Psoas muscle (tissue), 8 donors: ENCODE measurements at places on chromosomes 6 and 20. TPM values are rescaled to one million over a fixed set of nuclear protein-coding genes. Genes with fewer than 3 reads are reported as not detected.

The PRDM13 gene
- polyA plus RNA-seq = not detected

The THBS2 gene
- 0.62 TPM for polyA plus RNA-seq

The CD24 gene
- 0.56 TPM for polyA plus RNA-seq

The LY86 gene
- polyA plus RNA-seq = 0.18 TPM

The LY6G6D gene
- not detected for polyA plus RNA-seq

The SRMS gene
- not detected for polyA plus RNA-seq

The MYB gene
- polyA plus RNA-seq = 0.04 TPM

The GTSF1L gene
- polyA plus RNA-seq = not detected

The EMILIN3 gene
- polyA plus RNA-seq = 1.5 TPM

The NOX3 gene
- polyA plus RNA-seq = not detected

The MATN4 gene
- polyA plus RNA-seq = not detected

The PSORS1C2 gene
- polyA plus RNA-seq = not detected

The LTA gene
- 0.05 TPM for polyA plus RNA-seq

The TLDC2 gene
- 0.04 TPM for polyA plus RNA-seq

The DDX43 gene
- polyA plus RNA-seq = 0.12 TPM

The ARMC2 gene
- polyA plus RNA-seq = 2.0 TPM

The VGLL2 gene
- polyA plus RNA-seq = 88.1 TPM

The ESR1 gene
- polyA plus RNA-seq = 0.93 TPM

The GPR6 gene
- polyA plus RNA-seq = not detected

The MCM8 gene
- polyA plus RNA-seq = 14.8 TPM

The FOXA2 gene
- not detected for polyA plus RNA-seq

The OVOL2 gene
- not detected for polyA plus RNA-seq

The TPMT gene
- 16.6 TPM for polyA plus RNA-seq

The C6orf118 gene
- polyA plus RNA-seq = not detected

The ZNF311 gene
- polyA plus RNA-seq = 0.09 TPM

The CNR1 gene
- 1.9 TPM for polyA plus RNA-seq

The NKX2-4 gene
- not detected for polyA plus RNA-seq

The CSNK2B gene
- polyA plus RNA-seq = 208 TPM

The CRISP3 gene
- not detected for polyA plus RNA-seq

The TFEB gene
- 16.1 TPM for polyA plus RNA-seq

The CTNNBL1 gene
- 39.7 TPM for polyA plus RNA-seq

The FUT9 gene
- polyA plus RNA-seq = 0.01 TPM

The GINS1 gene
- polyA plus RNA-seq = 0.67 TPM

The KCNK16 gene
- polyA plus RNA-seq = not detected

The PGC gene
- not detected for polyA plus RNA-seq

The MTHFD1L gene
- polyA plus RNA-seq = 0.21 TPM

The PRL gene
- not detected for polyA plus RNA-seq

The ARMH2 gene
- polyA plus RNA-seq = not detected

The SCUBE3 gene
- polyA plus RNA-seq = 0.01 TPM

The SPATS1 gene
- not detected for polyA plus RNA-seq

The APOBEC2 gene
- polyA plus RNA-seq = 80.7 TPM

The STX11 gene
- polyA plus RNA-seq = 1.4 TPM

The OPRM1 gene
- polyA plus RNA-seq = not detected

The KCNS1 gene
- not detected for polyA plus RNA-seq

The CST7 gene
- 0.13 TPM for polyA plus RNA-seq

The CST2 gene
- not detected for polyA plus RNA-seq

The POM121L2 gene
- polyA plus RNA-seq = not detected

The RAMACL gene
- polyA plus RNA-seq = 0.25 TPM
